ENCODE measurements at places on chromosomes 11 and 22.

GRCh38 chr11:102465696-102466095 is 13.1 kb upstream of the TMEM123 start:
- no peak for DNase-seq

- no peak for DNase-seq
Observed at GRCh38 chr11:17287058-17287457, 10.5 kb downstream of the NUCB2 start.

DNA sequence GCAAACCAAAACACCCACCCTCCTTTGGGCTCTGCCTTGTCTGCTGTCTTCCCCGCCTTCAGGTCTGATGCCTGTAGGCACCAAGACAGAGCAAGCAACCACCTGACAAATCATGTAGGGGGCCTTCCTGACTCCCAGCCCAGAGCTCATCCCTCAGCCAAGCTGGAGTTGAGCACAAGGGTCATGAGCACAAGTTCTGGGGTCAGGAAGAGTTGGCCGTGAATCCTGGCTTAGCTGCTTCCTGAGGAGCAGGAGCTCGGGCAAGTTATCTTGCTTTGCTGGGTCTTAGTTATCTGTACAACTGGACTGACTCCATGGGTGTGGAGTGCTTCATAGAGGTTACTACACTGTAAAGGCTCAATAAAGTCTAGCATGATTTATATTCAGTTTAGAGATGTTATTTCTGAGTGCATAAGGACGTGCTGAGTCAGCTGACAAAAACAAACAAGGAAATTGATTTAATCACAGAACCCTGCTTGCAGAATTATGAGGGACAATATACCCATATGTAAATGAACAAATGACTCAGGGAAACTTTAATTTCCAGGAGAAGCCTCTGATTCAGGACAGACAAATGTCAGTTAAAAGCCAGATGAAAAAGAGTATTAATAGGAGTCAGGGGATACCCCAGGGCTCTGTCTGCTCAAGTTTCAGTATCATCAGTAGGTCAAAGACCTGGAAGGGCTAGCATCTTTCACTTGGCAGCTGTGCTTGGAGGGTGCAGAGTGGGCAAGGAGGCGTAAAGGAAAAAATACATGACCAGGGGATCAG is 15.0 kb upstream of the APOA1 start:
- peak; percentile 43 for DNase-seq

GRCh38 chr22:34972191-34972897 is 93.6 kb upstream of the ISX start:
- DNase-seq, result no peak

DNA sequence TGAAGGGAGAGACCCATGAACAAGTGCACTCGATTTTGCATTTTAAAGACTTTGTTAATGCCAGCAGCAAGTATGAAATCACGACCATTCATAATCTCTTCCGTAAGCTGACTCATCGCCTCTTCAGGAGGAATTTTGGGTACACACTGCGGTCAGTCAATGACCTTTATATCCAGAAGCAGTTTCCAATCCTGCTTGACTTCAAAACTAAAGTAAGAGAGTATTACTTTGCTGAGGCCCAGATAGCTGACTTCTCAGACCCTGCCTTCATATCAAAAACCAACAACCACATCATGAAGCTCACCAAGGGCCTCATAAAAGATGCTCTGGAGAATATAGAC is 5.9 kb downstream of the SERPIND1 start:
- peak; percentile 85 for DNase-seq

GRCh38 chr11:131886201-131886600 is 515.8 kb downstream of the NTM start:
- no peak for DNase-seq

- DNase-seq, result no peak
Observed at GRCh38 chr11:22640862-22641261, 15.2 kb upstream of the FANCF start.

- DNase-seq, result peak; percentile 73
Observed at GRCh38 chr11:44032299-44033085, 15.3 kb upstream of the ACCSL start.

- DNase-seq, result peak; percentile 58
Observed at GRCh38 chr11:7573193-7573557, 59.4 kb downstream of the PPFIBP2 start.

- DNase-seq, result no peak
Observed at GRCh38 chr11:77502346-77502905, 28.5 kb upstream of the PAK1 start.

GRCh38 chr11:12906501-12906900 is 102.6 kb upstream of the RASSF10 start:
- DNase-seq, result no peak

GRCh38 chr11:8503910-8504364 is 90.1 kb downstream of the STK33 start:
- DNase-seq, result no peak

- DNase-seq, result no peak
Observed at GRCh38 chr11:34625576-34625975, 4.7 kb downstream of the EHF start.

DNA sequence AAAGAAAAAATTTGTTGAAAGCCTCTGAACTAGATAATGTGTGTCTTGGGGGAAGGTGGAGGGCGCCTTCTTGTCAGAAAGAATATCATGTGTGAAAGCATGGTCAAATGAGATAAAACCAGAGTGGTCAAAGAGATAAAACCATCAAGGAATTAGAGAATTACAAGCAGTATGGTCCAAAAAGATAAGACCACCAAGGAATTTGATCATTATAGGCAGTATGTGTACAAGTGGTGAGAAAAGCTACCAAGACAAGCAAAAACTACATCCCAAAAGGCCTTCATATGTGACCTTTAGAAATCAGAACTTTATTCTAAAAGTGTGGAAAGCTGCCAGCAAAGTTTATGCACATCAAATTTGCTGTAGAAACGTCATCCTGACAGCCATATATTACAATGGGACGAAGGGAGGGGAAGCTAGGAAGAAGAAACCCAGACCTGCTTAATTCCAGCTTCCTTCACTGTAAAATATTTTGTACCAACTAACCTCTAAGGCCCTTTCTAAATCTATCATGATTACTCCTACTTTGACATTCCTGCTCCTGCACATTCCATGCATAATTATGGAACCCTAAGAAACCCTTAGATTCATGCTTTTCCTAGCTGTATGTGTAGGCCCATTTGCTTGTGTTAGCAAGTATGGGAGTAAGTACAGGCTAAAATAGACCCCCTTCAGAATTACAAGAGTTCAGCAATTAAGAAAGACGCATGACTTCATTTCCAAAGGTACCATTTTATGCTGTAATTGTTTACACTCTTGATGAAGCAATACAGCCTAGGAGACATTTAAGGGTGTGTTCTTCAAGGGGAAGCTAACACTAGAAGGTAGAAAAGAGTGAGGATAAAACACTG is 51.6 kb downstream of the LGR4 start:
- no peak for DNase-seq
